ENCODE measurements at places on chromosomes 3 and 15.

- DNase-seq, result no peak
Measured at GRCh38 chr3:61132062-61132461, 119.2 kb downstream of the FHIT start.

- no peak for DNase-seq
Measured at GRCh38 chr15:55770261-55770660, 27.3 kb upstream of the PRTG start.

- DNase-seq, result peak; percentile 68
Measured at GRCh38 chr3:188954590-188955208, 217.1 kb upstream of the TPRG1 start.

- peak; percentile 29 for DNase-seq
Measured at GRCh38 chr3:146218880-146219866, 31.7 kb downstream of the PLSCR4 start.

GRCh38 chr15:57609805-57610529 lies 18.3 kb downstream of the MYZAP start:
- DNase-seq, result peak; percentile 54

DNA sequence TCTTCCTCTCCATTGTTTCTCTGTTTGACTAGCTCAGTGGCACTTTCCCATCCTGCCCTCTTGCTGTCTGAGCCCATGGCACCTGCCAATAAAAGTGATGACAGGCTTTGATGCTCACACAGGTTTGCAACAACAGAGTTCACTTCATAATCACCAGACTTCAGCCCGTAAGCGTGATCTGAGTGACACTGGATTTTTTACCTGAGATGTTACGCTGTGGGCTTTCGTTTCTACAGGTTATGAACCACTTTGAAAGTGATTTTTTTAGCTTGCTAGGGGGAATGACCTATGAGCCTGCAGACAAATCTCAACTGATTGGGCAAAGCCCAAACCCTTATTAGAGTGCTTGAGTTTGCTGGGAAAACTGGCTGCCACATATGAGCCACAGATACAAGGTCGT lies 173.9 kb upstream of the ICE2 start:
- peak; percentile 12 for DNase-seq

Data from NCI-H146 (cell line).